ENCODE measurements at places on chromosomes 6 and 20.

DNA sequence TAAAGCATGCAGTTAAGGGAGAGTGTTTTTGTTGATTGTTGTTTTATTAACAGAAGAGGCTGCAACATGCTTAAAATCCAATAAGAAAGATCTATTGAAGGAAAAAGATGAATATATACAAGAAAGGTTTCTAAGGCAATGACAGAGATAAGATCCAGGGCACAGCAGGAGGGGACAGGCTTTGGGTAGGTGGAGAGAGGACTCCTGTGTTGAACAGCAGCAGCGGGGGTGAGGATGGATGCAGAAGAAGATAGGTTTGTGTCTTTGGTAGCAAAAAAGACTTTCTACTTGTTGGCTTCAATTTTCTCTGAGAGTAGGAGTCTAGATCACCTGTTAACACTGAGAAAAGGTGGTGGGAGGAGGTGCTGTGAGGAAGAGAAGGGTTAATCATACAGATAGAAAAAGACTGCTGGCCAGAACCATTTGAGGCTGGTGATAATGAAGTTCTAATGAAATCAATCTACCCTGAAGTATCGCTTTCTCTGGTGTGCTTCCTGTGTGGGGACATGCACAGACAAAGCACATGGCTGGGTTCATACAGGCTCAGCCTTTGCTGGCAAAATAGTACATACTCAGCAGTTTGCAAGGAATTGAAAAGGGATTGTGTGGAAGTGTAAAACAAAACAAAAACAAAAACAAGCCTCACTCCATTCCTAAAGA lies 17.2 kb upstream of the DST start:
- DNase-seq: no peak

- no peak for DNase-seq
Observed at GRCh38 chr6:43779852-43780236, 9.8 kb downstream of the VEGFA start.

GRCh38 chr20:9027626-9028025 lies 41.3 kb upstream of the PLCB4 start:
- no peak for DNase-seq

DNA sequence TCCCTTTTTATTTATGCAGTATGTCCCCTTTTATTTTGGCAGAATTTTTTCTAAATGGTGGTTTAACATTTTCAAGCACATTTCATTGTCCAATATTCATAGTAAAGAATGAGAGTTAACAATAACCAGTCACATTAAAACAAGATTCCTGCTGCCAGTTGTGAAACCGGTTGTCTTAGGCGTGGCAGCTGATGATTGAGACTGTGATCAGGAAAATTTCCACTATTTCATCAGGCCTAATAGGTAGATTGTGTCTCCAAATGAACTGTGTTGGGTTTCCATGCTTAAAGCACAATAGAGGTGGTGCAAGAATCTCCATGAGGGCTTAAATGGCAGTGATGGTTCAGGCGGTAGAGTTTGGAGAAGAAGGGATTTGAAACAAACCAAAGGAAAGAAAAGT lies 15.3 kb downstream of the PRDM1 start:
- no peak for DNase-seq

- no peak for DNase-seq
Observed at GRCh38 chr20:40815156-40816038, 126.4 kb upstream of the MAFB start.

DNA sequence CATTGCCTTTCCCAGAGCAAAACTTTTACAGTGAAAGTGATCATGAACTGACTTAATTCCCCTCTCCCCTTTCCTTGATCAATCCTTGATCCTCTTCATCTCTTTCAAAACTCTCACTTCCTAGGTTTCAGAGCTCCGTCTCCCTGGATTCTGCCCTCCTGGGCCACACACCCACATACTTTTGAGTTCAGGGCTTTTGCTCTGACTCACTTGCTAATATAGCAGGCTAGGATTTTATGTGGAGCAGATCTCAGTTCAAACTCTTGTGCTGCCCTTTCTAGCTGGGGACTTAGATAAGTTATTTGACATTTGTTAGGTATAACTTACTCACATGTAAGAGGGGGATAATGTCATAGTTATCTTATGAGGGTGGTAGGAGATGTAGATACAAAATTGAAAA lies 109.1 kb upstream of the MLIP start:
- DNase-seq: no peak

DNA sequence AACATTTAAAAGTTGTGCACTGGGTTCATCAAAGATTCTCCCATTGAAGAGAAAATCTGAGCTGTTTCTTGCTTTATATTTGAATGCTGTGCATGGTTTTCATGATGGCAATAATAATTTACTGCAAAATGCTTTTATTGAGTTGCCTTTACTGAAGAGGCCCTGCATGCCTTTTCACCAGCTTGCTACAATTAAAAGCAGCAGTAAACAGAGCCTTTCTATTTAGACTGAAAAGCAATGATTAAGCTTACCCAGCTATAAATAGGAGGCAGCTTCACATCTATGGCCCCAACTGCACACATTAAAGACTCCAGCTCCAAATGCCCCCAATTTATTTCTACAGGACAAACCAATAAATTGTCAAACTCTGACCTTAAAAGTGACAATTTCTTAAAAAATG lies 70.3 kb downstream of the ANKEF1 start:
- no peak for DNase-seq

- no peak for DNase-seq
Observed at GRCh38 chr6:26215585-26216358, 128.5 kb downstream of the HFE start.

- no peak for DNase-seq
Observed at GRCh38 chr20:45701104-45701503, 734 bp upstream of the WFDC13 start.

- no peak for DNase-seq
Observed at GRCh38 chr6:25481267-25481666, 170.7 kb upstream of the SCGN start.

GRCh38 chr6:30175765-30176164 lies 12.4 kb downstream of the TRIM15 start:
- DNase-seq: no peak

DNA sequence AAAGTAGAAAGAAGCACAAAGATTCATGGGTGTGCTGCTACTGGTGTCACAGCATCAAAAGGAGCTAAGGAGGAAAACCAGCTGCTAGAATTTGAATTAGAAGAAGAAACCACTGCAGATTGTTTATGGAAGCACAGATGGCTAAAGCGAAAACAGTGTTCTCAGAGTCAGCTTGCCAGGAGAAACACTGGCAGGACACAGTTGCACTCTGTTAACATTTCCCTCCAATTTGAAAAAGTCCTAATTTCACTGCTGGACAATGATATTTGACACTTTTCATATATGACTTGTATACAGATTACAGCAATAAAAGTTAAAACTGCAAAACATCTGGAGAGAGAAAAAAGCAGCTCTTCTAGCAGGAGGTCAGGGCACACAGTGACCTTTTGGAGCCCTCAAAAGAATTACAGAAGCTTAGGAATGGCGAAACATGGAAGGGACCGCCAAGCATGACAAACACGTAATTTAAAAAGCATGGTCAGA lies 314.5 kb downstream of the COL12A1 start:
- no peak for DNase-seq

DNA sequence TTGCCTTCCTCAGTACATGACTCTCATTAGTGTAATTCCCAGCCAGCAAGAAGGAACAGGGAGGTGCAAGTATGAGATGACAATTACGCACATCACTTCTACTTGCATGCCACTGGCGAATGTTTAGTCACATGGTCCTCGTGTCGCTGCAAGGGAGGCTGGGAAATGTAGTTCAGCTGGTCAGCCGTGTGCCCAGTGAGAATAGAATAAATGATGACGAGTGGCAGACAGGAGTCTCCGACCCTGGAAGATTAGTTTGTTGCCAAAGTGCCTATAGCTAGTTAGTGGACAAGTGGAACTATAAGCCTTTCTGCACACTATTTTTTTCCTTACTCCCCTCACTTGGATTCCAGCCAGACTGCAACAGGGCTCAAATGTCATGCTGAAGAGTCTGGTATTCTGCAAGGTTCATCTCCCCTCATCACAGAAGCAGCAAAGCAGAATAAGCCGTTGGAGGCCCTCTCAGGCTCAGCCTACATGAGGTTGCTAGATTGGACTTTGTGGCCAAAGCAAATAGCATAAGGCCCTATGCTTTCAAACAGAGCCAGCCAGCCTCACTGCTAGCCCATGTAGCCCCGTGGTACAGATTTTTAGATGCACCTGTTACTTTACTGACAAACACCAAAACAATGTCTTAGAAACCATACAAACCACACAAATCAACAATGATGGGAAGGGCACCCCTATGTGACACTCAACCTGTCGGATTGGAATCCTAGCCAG lies 9.7 kb downstream of the LINC00237 start:
- DNase-seq: no peak

GRCh38 chr6:114430534-114431124 lies 87.8 kb upstream of the HS3ST5 start:
- peak; percentile 14 for DNase-seq

DNA sequence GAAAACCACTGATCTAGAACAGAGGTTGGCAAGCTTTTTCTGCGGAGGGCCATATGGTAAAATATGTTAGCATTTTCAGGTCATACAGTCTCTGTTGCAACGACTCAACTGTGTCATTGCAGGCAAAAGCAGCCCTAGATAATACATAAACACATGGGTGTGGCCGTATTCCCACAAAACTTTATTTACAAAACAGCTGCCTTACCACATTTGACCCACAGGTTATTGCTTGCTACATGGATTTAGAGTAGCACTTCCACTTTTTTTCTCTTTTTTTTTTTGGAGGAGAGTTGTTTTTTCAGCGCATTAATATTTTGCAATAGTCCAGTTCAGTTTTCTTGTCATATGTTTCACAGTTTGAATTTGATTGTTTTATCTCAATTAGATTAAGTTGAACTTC lies 2.5 kb upstream of the IGF2R start:
- DNase-seq: no peak

- DNase-seq: no peak
Observed at GRCh38 chr20:59413326-59413865, 113.0 kb downstream of the EDN3 start.

DNA sequence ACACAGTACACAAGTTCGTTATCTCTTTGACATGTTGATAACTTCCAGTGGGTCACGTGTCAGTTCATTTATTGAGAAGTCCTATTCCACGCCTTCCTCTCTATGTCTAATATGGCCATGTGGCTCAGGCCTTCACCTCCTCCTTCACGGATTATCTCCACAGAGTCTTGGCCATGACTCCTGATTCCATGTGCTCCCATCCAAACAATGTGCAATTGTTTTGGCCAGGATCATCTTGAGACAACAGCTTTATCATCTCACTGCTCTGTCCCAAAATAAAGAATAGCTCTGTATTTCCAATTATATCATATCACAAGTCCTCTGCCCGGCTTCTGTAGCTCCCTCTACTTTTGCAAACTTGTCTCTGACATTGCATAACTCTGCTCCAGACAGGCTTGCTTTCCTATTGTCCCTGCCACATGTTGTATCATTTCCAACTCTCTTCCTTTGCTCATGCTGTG lies 11.1 kb upstream of the TXNDC5 start:
- DNase-seq: peak; percentile 43

GRCh38 chr6:154039231-154039842 lies at the start of gene OPRM1:
TSS of gene OPRM1 (plus strand) at chr6:154039240. CDS start at chr6:154039545, 305 bp downstream.
- DNase-seq: no peak

- DNase-seq: no peak
Observed at GRCh38 chr20:37308086-37309050, 18.9 kb downstream of the MANBAL start.

DNA sequence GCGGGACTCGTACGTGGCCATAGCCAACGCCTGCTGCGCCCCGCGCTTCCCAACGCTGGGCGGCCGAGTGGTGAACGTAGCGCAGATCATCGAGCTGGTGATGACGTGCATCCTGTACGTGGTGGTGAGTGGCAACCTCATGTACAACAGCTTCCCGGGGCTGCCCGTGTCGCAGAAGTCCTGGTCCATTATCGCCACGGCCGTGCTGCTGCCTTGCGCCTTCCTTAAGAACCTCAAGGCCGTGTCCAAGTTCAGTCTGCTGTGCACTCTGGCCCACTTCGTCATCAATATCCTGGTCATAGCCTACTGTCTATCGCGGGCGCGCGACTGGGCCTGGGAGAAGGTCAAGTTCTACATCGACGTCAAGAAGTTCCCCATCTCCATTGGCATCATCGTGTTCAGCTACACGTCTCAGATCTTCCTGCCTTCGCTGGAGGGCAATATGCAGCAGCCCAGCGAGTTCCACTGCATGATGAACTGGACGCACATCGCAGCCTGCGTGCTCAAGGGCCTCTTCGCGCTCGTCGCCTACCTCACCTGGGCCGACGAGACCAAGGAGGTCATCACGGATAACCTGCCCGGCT lies 3.4 kb downstream of the SLC32A1 start:
- DNase-seq: no peak

GRCh38 chr20:24032400-24032898 lies 43.9 kb upstream of the GGTLC1 start:
- DNase-seq: no peak

DNA sequence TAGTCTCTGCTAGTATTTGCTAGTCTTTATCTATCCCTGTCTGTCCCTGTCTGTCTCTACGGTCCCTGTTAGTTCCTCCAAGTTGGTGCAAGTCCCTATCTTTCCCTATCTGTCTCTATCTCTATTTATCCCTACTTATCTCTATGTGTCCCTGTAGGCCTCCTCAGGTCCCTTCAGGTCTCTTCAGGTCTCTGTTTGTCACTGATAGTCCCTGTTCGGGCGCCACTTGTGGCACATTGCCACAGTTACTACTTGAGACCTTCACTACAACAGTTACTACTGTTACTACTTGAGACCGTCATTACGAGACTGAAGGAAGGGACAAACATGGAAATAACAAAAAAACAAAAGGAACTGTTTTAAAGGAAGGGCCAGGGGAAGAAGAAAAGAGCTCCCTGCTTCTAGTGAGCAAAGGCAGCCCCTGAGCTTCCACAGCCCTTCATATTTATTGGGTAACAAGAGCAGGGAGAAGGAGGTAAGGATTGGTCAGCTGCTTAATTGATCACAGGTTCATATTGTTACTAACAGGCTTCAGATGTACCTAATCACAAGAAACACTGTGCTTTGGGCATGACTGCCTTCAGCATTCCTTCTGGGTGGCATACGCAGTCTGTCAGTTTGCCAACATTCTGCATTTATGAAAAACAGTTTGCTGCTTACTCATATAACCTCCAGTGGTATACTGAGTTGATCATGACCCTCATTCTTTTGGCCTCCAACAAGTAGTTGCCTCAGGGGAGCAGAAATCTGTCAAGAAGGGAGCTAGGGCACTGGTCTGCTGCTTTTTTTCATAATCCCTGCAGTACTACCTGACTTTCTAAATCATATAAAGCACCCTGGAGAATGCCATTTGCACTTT lies 8.4 kb downstream of the EPB41L2 start:
- no peak for DNase-seq

- peak; percentile 54 for DNase-seq
Observed at GRCh38 chr6:112337209-112337638, 9.9 kb upstream of the RFPL4B start.
